Stimulated activated CD8-positive, alpha-beta memory T cell treated with anti-CD3 and anti-CD28 coated beads, Interleukin-15, amount 100 ng/mL, for 48 hours (primary cell): ENCODE measurements at places on chromosomes 13 and 19.

- no peak for DNase-seq
Measured at GRCh38 chr13:25881136-25881926, 170.5 kb downstream of the SHISA2 start.

DNA sequence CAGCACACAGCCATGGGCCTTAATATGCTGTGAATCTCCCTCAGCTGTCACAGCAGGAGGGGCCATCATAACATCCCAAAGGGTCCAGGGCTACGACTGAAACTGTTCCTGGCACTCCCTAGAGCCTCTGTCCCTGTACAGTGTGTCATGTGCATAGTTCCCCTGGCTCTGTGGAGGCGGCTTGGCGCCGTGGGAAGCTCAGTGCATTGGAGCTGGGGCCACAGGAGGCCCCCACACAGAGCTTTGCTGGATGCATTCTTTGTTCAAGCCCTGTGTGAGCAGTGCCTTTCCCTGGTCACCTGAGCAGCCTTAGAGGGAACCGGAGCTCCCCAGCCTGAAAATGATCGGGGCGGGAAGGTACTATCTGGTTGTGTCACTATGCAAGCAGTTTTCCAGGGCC lies 21.4 kb downstream of the UBXN6 start:
- no peak for DNase-seq

DNA sequence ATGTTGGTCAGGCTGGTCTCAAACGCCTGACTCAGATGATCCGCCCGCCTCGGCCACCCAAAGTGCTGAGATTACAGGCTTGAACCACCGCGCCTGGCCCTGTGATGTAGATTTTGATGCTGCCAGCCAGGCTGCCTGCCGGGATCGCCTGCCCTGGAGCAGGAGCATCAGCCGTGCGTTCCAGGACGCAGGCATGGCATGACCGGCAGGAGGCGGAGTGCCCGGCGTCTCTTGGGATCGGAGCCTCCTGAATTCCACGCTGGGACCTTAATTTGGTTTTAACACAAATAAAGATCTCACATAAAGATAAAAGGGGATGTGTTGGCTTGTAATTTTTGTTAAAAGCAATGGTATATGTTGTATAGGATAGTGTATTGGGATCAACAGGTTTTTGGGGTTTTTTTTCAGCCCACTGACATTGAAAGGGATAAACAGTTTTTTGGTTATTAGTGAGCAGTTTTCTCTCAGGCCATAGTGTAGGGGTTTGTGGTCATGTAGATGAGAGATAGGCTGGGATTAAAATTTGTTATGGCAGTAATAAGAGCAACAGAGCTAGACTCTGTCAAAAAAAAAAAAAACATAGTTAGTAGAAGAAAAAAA lies 1406.4 kb downstream of the UQCRFS1 start:
- no peak for DNase-seq

GRCh38 chr19:10800488-10800887 lies 35.5 kb downstream of the TMED1 start:
- DNase-seq, result no peak

DNA sequence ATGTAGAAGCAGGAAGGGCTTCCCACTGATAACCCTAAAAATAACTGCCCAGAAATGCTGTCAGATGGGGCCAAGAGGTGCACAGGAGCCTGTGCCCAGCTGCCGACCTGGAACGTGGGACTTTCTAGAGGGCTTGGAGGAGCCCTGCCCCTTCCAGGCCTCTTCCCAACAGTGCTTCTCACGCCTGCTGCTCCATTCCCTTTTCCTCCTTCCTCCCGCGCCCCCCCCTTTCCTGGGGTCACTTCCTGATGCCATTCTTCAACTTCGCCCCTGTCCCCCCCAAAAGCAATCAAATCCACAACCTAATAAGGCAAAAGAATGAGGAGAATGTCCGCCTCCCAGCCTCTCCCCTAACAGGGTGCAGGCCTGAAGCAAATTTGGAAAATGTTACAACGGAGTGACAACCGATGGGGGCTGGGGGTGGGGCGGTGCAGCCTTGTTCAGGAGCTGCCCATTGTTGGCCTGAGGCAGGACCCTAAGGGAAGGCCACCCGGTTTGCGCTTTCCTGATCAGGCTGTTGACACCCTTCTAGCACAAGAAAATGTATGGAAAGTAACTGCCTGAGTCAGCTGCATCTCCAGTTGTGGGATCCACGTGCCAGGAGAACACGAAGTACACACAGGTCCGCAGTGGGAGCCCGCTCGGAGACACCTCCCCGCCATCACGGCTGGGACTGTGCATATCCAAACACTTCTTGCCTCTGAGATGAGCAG lies 18.7 kb downstream of the ACTN4 start:
- DNase-seq, result no peak

DNA sequence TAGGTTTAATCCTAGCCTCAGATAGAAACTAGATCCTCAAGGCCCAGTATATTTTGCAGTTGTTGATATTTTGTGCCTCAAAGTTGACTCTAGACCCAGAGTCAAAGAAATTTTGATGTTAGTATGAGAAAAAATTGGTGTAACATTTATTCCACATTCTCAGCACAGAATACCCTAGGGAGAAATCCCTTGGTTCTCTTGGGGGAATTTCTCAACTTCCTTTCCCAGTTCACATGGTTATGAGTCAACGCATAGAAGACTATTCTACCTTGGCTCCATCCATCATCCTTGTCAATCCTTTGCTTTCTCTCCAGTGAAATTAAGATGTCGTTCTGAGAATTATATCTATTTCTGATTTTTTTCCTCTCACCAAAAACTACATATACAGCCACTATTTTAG lies 145.3 kb downstream of the POSTN start:
- DNase-seq, result no peak
